ENCODE measurements at places on chromosomes 13 and 19.
A peak's percentile ranks its signal among the peaks of the same experiment; 100 is the strongest.

DNA sequence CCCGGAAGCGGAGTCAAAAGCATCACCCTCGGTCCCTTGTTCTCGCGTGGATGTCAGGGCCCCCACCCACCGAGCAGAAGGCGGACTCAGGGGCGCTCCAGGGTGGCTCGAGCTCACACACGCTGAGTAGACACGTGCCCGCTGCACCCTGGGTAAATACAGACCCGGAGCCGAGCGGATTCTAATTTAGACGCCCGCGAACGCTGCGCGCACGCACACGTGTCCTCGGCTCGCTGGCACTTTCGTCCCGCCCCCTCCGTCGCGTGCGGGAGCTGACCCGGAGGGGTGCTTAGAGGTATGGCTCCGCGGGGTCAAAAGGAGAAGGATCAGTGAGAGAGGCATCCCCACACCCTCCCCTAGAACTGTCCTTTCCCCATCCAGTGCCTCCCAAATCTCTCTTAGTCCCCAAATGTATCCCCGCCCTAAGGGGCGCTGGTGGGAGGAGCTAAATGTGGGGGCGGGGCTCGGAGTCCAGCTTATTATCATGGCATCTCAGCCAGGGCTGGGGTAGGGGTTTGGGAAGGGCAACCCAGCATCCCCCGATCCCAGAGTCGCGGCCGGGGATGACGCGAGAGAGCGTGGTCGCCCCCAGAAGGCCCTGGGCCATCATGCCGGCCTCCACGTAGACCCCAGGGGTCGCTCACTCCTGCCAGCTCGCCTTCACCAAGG is 451 bp upstream of the ICAM5 start:
- peak; percentile 61 for ATAC-seq

GRCh38 chr13:99489028-99489427 is 12.2 kb upstream of the TM9SF2 start:
- ATAC-seq: no peak

GRCh38 chr19:18768997-18769891 is 21.9 kb downstream of the COMP start:
- no peak for ATAC-seq

DNA sequence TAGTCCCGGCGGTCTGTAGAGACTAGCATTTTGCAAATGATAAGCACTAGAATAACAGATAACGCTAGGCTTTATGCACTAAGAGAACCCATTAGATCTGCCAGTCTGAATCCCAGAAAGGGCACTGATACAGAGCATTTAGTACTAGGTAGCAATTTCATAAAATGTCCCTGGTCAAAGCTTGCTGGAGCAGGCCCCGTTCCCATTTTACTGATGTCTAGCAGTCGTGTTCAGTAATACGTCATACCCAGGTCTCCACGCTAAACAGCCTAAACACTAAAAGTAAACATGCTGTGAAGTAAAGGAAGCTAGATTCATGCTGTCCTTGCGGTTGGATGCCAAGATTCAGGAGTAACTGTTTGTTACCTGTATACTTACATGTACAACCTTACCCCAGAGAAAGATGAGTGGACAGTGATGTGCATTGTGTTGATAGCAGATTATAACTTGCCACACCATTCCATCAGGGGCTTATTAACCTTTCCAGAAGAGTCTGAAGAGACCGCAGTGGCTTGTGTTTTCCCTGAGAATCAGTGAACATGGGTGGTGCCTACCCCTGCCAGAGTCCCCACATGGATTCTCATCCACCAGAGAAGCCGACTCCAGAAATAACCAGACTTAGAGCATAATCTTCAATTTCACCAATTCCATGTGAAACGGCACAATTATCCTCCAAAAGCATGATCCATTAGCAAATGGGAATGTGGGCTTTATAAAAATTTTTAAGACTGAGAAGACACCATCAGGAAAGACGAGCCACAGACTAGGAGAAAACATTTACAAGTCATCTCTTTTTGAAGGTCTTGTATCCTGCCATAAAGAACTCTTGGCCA is 3.4 kb upstream of the RPS11 start:
- no peak for ATAC-seq

- no peak for ATAC-seq
Measured at GRCh38 chr13:104764600-104764999, 1698.4 kb upstream of the SLC10A2 start.
